ENCODE measurements at places on chromosomes 6 and 20.

DNA sequence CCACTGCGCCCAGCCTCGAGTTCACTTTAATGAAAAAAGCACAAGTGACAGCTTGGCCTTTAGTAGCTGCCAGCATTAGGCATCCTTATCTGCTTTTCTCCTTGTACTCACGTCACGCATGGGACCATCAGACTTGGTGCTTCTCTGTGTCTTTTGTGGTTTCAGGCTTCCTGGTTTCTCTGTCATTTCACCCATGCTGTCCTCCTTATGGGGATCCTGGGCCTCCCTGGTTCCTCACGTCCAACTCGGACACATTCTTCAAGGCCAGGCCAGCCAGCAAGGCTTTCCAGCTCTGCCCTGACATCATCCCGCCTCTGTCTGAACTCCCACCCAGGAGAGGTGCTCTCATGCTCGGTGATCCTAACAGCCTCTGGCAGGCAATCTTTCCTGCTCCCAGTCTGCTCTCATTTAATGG lies 83.2 kb downstream of the TIAM2 start:
- DNase-seq = no peak

- no peak for DNase-seq
Measured at GRCh38 chr6:107082045-107082444, 33.3 kb downstream of the BEND3 start.

DNA sequence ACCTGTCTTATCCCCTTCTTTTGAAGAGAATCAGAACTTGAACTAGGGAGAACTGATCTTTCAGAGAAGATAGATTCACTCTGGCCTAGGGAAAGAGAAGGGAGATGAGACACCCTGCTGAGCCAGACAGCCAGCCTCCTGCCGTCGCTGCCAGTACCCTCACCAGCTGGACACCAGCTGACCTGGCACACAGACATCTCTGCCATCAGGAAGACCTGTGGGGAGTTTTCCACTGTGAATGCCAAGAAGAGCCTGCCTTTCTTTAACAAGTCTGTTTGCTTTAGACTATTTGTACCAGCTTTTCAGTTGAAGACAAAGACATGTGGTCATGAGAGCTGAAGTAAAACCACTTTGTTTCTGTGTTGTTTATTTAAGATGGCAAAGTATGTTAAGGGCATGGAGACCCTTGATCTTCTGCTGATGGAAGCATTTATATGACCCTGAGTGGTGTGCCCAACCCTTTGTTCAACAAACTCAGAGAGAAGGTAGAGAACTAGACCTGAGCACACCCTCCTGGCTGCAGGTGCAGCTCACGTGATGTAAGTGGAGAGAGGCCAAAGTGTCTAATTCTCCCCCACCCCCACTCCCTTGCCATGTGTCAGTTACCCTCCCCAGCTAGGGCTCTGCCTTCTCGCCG lies 82.3 kb upstream of the SLC24A3 start:
- DNase-seq = no peak

- DNase-seq = no peak
Measured at GRCh38 chr6:43796903-43797890, 27.2 kb downstream of the VEGFA start.

DNA sequence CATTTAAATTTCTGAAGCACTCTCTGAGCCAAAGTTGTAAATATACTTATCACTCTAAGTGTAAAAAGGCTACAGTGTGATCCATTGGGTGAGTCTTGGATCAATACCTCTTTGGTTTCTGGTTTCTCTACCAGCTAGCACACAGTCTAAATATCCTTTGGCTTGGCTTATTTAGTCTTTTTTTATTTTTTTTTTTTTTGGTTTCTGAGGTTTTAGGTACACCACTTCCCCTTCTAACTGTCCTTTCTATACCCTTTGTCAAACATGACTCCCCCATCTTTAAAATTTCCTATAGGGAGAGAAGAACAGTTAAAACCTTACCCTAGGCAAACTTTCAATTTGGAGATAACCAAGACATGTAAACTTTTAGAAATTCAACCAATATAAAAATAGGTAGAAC lies 379.0 kb downstream of the PHF3 start:
- no peak for DNase-seq

GRCh38 chr6:94372229-94372628 lies 952.9 kb upstream of the EPHA7 start:
- DNase-seq = no peak

DNA sequence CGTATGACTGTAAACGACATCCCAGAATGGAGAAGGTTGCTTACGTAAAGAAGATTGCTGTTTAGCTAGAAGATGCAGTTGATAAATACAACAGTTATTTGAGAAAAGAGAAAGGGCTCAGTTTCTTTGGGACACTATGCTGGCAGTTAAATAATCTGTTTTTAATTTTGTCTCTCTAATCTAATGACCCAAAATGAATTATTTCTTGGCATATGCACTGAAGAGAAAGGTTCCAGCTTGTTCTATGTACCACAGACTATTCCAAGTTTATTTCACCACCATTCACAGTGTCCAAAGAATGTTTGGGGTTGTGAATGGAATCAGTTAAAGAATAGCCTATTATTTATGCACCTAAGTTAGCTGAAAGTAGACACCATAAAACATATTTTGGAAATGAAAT lies 449.9 kb downstream of the RNF144B start:
- no peak for DNase-seq

DNA sequence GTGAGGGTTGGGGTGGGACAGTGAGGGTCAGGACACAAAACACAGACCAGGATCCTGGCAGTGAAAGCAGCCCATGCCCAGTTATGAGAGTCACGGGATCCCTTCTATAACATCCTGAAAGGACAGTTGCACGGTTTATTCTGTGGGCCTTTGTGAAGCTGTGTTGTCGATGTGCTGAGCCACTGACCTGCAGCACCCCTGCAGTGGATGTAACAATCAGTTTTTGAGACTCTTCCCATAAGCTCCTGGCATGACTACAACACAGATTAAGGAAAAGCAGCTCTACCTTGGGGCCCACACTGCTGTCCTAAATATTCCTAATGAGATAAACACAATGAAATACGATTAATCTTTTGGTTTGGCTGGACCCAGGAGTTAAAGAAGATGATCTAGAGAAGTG lies 3.7 kb downstream of the PYGB start:
- DNase-seq = no peak

GRCh38 chr6:4907602-4908001 lies 96.2 kb downstream of the RPP40 start:
- DNase-seq = no peak

DNA sequence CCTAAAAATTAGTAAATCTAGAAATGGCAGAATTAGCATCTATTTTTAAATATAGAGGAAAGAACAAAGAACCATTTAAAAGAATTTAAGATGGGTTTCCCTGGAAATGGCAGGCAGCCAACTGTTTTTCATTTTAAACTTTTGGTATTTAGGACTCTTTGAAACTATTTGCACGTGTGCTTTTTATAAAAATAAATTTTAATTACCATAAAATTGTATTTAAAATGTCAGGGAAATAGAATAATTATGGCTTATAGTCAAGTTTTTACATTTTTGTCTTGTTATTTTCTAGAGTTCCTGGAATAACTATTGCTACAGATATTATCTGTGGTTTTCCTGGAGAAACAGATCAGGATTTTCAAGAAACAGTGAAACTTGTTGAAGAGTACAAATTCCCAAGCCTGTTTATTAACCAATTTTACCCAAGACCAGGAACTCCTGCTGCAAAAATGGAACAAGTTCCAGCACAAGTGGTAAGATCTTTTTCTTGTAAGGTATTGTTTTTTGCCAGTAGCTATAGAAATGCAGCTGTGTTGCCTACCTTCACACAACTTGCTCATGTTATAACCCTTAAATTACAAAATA lies 528.7 kb upstream of the SOX4 start:
- no peak for DNase-seq

GRCh38 chr20:3109350-3110302 lies 25.1 kb upstream of the AVP start:
- no peak for DNase-seq

GRCh38 chr6:37207903-37208456 lies 38.0 kb downstream of the PIM1 start:
- DNase-seq = peak; percentile 95

DNA sequence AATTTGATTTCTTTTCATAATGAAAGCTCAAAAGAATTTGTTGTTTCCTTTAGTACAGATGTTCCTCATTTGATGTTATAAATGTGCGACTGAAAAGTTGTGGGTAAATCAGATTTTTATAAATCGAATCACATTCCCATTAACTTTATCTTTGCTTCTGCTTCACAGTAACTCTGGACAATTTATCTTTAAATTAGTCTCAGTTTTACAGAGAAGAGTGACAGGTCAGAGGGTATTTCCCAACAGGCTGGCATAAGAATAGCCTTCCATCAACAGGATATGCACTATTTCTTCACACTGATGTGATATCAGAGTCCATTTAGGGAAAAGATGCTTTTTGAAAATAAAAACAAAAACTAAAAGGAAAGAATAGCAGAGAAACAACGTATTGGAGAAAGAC lies 286.9 kb downstream of the FRK start:
- no peak for DNase-seq

- peak; percentile 77 for DNase-seq
Measured at GRCh38 chr6:2970753-2971419, 481 bp downstream of the SERPINB6 start.

DNA sequence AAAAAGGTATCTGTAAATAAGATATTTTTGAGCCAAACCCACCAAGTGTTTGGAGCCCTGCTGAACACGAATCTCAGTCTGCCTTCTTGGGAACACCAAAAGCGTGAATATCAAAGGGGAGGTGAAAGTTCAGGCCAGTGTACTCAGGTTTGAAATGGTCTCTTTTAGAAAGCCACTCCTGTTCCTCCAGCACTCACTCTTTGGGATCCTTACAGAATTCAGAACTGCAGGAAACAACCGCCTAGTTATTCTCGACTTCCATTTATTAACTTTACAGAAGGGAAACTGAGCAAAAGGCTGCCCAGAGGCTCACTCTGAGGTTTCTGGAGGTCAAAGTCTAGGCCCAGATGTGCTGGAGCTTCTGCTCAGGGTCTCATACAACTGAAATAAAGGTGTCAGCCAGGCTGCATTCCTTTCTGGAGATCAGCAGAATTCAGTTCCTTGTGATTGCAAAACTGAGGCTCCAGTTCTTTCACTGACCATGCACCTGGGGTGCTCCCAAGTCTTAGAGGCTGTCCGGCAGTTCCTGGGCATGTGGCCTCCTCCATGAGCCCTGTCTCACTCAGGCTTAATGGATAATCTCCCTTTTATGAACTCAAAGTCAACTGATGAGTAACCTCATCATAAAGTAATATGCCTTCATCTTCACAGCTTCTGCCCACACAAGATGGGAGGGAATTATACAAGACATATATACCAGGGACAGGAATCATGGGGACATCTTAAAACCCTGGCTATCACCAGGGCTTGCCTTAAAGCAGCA lies 65.5 kb upstream of the TNFAIP3 start:
- no peak for DNase-seq

GRCh38 chr6:51463321-51463720 lies 624.1 kb downstream of the PKHD1 start:
- no peak for DNase-seq

DNA sequence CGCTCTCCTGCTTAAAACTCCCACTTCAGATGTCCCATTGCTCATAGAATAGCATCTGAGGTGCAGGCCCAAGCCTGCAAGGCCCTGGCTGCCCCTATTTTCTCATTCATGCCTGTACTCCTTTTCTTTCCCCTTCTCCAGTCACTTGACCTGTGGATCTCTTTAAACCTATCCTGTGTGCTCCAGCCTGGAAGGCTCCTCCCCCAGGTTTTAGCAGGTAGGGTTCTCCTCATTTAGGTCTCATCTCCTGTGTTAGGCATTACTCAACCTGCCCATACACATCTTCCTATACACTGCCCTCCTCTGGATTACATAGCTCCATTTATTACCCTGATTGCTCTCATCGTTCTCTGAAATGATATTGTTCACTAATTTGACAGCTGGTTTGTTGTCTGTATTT lies 185.3 kb downstream of the BACH2 start:
- DNase-seq = no peak

- DNase-seq = no peak
Measured at GRCh38 chr6:3139090-3139903, 18.0 kb downstream of the TUBB2A start.

- no peak for DNase-seq
Measured at GRCh38 chr20:42906120-42906519, 283.6 kb downstream of the PTPRT start.

DNA sequence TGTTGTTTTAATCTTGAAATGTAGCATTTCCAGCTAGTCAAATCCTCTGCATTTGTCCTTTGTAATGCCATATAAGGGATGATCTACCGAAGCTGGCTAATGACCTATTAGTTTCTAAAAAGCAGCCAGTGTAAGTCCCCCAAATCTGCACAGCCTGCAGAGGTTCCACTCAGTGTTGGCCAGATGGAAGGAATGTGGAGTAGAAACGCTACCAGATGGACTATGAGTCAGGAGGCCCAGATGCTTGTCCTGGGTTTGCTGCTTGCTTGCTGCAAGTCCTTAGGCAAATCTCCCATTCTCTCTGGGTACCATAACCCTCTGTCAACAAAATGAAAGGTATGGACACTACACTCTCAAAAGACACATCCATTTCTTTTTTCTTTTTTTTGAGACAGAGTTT lies 149.8 kb downstream of the BTBD9 start:
- DNase-seq = no peak

DNA sequence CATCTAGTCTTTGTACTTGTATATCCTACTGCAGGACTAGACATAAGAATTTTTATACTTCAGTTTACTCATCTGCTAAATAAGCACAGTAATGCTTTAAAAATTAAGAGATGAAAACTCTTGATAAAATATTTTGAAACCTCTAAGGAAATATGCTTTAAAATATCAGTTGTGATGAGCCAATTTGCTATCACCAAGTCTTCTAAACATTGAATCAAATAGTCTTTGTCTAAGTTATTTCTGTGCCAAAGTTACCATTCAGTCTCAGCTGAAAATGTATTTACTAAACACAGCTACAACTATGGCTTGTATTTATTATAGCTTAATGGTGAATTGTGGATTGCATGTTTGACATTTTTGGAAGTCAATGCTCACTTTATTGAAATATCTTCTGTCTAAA lies 46.2 kb upstream of the RFPL4B start:
- DNase-seq = no peak

GRCh38 chr6:21587961-21588480 lies 5.5 kb upstream of the SOX4 start:
- no peak for DNase-seq

- DNase-seq = no peak
Measured at GRCh38 chr6:28709478-28710349, 184.0 kb downstream of the GPX5 start.

GRCh38 chr6:149936743-149937142 lies 5.1 kb upstream of the ULBP2 start:
- DNase-seq = no peak

DNA sequence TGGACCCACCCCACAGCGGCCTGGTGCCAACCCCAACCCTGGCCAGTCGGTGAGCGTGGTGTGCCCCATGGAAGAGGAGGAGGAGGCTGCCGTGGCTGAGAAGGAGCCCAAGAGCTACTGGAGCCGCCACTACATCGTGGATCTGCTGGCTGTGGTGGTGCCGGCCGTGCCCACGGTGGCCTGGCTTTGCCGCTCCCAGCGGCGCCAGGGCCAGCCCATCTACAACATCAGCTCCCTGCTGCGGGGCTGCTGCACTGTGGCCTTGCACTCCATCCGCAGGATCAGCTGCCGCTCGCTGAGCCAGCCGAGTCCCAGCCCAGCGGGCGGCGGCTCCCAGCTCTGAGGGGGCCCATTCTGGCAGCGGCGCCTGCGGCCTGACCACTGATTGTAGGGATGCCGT lies 23.2 kb downstream of the SDCBP2 start:
- DNase-seq = no peak

- no peak for DNase-seq
Measured at GRCh38 chr6:170140129-170140528, 150.7 kb downstream of the DLL1 start.

GRCh38 chr6:40376113-40376650 lies 211.0 kb downstream of the LRFN2 start:
- DNase-seq = no peak

- no peak for DNase-seq
Measured at GRCh38 chr6:109321752-109322151, 60.5 kb downstream of the CD164 start.

Measured in stimulated activated CD8-positive, alpha-beta memory T cell treated with anti-CD3 and anti-CD28 coated beads, Interleukin-4, amount 100 ng/mL, for 48 hours (primary cell).